ENCODE measurements at places on chromosomes 13 and 19.
A peak's percentile ranks its signal among the peaks of the same experiment; 100 is the strongest.

DNA sequence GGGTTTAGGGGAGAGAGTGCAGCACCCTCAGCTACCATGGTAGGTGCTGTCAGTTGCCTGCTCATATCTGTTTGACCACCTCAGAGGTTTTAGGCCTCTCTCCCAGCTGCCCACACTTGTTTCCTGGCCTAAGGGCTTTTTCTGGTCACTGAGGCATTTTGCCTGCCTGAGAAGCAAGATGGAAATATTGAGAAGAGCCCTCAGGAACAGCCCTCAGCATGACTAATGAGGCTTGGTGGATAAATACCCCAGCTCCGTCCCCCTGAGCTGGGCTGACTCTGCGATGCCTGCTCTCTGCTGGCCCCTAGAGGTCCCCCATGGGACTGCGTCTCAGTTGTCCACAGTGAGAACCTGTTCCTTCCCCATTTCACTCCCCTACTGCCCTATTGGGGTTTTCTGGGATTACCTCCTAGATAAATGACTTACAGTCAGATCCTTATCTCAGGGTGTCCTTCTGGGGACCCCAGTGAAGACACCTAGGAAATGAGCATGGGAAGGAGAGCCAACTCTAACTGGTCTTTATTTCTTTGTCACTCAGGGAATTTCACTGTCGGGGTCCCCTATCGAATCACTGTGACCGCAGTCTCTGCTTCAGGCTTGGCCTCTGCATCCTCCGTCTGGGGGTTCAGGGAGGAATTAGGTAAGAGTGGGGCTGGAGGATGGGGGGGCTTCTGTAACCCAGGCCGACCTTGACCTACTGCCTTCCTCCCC lies 13.3 kb downstream of the PALM3 start:
- H3K36me3 ChIP-seq: peaks cover 67% of the 10 kb centered on the region
- peaks cover 4% of the 10 kb centered on the region for H3K4me1 ChIP-seq
- H3K27ac ChIP-seq: no peak overlapping the region
- peak; percentile 76 for DNase-seq

GRCh38 chr13:77062097-77062496 lies 35.1 kb upstream of the FBXL3 start:
- peaks cover 41% of the 10 kb centered on the region for H3K36me3 ChIP-seq
- no peak overlapping the region for H3K4me3 ChIP-seq
- H3K27me3 ChIP-seq: no peaks in the 10 kb centered on the region

DNA sequence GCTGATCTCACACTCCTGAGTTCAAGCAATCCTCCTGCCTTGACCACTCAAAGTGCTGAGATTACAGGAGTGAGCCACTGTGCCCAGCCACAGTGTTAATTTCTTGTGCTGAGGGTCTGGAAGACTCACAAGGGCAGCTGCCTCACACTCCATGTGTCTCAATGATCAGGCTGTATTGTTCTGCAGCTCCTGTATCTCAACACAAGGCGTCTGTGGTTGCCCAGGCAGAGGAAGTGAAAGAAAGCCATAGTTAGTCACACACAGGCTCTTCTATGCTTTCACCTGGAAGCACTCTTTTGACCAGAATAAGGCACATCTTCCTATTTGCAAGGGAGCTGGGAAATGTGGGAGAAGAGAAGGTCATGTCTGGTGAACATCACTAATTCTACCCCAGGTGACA lies 107.3 kb upstream of the ZNF507 start:
- no peaks in the 10 kb centered on the region for H3K36me3 ChIP-seq
- H3K27ac ChIP-seq: no peak overlapping the region
- H3K4me3 ChIP-seq: no peak overlapping the region
- H3K27me3 ChIP-seq: no peaks in the 10 kb centered on the region
- no peak for DNase-seq

- no peaks in the 10 kb centered on the region for H3K27me3 ChIP-seq
- H3K4me1 ChIP-seq: no peaks in the 10 kb centered on the region
- no peak for DNase-seq
Observed at GRCh38 chr13:22744688-22745452, 435.9 kb upstream of the SGCG start.

DNA sequence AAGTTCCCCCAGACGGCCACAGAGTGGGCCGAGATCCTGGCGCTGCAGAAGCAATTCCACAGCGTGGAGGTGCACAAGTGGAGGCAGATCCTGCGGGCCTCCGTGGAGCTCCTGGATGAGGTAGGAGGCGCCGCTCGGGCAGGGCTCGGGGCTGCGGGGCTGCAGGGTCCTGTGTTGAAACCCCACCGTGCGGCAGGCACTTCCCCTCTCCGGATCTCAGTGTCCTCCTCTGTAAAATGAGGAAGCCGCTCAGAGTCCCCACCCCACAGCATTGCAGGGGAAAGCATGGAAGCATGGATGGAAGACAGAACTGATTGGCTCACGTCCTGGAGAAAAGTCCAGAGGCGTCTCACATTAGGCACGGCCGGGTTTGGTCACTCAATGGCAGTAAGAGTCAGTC lies 6.8 kb upstream of the SCN1B start:
- peaks cover under 1% of the 10 kb centered on the region for H3K4me1 ChIP-seq
- H3K27ac ChIP-seq: no peak overlapping the region
- H3K27me3 ChIP-seq: no peaks in the 10 kb centered on the region
- DNase-seq: no peak

- no peak overlapping the region for H3K4me3 ChIP-seq
- H3K4me1 ChIP-seq: peaks cover 13% of the 10 kb centered on the region
- H3K36me3 ChIP-seq: peaks cover 14% of the 10 kb centered on the region
- H3K27ac ChIP-seq: no peak overlapping the region
- DNase-seq: no peak
- H3K27me3 ChIP-seq: peaks cover 3% of the 10 kb centered on the region
Observed at GRCh38 chr19:49888510-49888824, 8.2 kb downstream of the IL4I1 start.

DNA sequence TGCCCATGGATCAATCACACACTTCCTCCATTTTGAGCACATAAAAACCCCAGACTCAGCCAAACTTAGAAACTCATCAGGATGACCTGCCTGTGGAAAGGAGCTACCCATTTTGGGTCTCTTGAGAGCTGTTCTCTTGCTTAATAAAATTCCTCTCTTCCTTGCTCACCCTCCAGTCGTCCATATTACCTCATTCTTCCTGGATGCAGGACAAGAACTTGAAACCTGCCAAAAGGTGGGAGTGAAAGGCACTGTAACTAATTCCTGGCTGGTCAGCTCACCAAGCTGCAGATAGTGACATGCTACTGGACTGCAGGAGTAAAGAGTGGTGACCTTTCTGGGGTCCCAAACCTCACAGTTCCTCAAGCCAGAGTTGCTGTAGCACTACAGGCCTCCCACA lies 20.2 kb downstream of the LIG4 start:
- H3K36me3 ChIP-seq: no peaks in the 10 kb centered on the region
- no peaks in the 10 kb centered on the region for H3K4me1 ChIP-seq
- H3K27me3 ChIP-seq: peaks cover 12% of the 10 kb centered on the region
- H3K27ac ChIP-seq: no peak overlapping the region
- H3K4me3 ChIP-seq: no peak overlapping the region

DNA sequence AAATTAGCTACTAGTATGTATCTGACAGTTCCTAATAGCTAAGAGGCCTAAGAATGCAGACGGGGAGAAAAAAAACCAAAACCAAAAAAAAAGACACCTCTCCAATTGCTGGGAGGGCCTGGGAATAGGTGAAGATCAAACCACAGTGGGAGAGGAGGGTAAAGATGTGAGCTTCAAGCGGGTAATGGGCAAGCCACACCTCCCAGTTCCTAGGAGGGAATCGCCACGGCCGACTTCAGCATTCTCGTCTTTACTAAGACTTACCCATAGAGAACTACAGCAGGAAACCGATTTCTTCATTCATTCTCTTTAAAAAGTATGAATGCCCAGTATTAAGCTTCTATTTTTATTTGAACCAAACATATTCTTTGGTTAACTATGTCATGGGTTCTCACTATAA lies 5.6 kb upstream of the EEF1AKMT1 start:
- H3K4me3 ChIP-seq: no peak overlapping the region
- no peak for DNase-seq
- no peak overlapping the region for H3K27ac ChIP-seq
- peaks cover 29% of the 10 kb centered on the region for H3K36me3 ChIP-seq
- peaks cover 28% of the 10 kb centered on the region for H3K4me1 ChIP-seq

- no peak for DNase-seq
- H3K27me3 ChIP-seq: no peaks in the 10 kb centered on the region
- no peak overlapping the region for H3K4me3 ChIP-seq
- no peak overlapping the region for H3K27ac ChIP-seq
- no peaks in the 10 kb centered on the region for H3K4me1 ChIP-seq
Observed at GRCh38 chr13:83503424-83503823, 378.9 kb downstream of the SLITRK1 start.

- peaks cover 33% of the 10 kb centered on the region for H3K4me1 ChIP-seq
- H3K4me3 ChIP-seq: no peak overlapping the region
- peak; percentile 40 for DNase-seq
- H3K27ac ChIP-seq: peak overlapping the region; percentile 2
- H3K36me3 ChIP-seq: peaks cover 9% of the 10 kb centered on the region
Observed at GRCh38 chr13:29758531-29759114, 91.8 kb downstream of the UBL3 start.

DNA sequence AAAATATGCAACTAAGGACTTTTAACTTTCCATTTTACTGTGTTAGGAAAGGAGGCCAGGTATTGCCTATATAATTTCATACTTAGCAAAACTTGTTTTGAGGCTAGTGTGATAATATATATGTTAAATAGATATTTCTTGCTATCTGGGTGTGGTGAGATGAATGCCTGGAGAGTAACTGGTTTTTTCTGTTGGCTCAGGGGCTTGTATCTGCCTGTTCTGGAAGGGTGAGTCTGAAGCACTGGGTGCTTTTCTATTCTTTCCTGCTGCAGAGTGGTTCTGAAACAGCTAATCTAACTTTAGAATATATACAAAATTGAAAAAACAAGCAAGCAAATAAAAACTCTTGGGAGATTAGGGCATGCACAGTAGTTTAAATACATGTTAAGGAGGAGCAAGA lies 64.6 kb upstream of the MYCBP2 start:
- H3K27me3 ChIP-seq: no peaks in the 10 kb centered on the region
- no peaks in the 10 kb centered on the region for H3K36me3 ChIP-seq
- H3K27ac ChIP-seq: no peak overlapping the region
- no peak for DNase-seq

DNA sequence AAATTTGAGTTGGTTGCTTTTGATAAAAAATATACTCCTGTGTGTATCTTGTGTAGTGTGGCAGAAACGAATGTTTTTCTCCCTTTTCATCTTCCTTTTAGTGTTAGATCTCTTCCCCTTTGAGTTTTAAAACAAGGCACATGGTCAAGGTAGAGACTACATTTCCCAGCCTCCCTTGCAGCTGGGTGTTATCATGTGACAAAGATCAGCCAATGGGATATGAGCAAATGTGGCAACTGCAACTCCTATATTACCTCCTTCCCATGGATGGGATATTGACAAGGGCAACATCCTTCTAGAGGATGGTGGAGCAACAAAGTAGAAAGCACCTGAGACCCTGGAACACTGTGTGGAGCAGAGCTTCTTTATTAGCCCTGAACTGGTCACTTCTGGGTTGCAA lies 42.4 kb downstream of the ADGRE3 start:
- no peak overlapping the region for H3K27ac ChIP-seq
- H3K27me3 ChIP-seq: no peaks in the 10 kb centered on the region
- no peak for DNase-seq
- H3K4me1 ChIP-seq: no peaks in the 10 kb centered on the region

- no peak overlapping the region for H3K27ac ChIP-seq
- H3K4me1 ChIP-seq: peaks cover 8% of the 10 kb centered on the region
Observed at GRCh38 chr19:48708471-48708870, 11.1 kb downstream of the MAMSTR start.

DNA sequence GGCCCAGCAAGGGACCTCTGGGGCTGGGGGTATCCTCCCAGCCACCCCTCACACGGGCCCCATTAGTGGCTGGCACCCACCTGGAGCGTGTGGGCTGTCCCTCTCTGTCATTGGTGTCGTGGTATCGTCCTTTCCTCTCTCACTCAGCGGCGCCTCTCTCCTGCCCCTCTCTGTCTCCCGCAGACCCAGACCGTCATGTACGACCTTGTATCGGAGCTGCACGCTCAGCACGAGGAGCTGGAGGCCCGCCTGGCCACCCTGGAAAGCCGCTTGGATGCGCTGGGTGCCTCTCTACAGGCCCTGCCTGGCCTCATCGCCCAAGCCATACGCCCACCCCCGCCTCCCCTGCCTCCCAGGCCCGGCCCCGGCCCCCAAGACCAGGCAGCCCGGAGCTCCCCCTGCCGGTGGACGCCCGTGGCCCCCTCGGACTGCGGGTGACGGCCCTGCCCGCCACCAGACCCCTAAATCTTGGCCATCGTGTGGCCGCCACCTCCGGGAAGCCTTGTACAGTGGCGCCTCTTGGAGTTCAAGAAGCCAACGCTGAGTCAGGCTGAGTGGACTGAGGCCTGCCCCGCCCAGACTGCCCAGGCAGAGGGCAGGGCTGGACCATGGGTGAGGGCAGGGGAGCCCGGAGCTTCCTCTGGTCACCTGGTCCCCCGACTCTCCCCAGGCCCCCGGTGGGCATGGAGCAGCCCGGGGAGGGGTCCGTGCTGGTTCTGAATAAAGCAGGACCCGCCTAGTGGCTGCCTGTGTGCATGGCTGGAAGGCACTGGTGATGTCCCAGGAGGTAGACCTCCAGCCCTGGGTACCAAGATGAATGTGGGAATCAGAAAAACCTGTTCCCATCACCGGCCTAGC lies 9.8 kb upstream of the ARRDC2 start:
- no peak overlapping the region for H3K27ac ChIP-seq
- peaks cover 7% of the 10 kb centered on the region for H3K36me3 ChIP-seq
- peaks cover 2% of the 10 kb centered on the region for H3K27me3 ChIP-seq
- no peak overlapping the region for H3K4me3 ChIP-seq
- no peak for DNase-seq
- peaks cover 36% of the 10 kb centered on the region for H3K4me1 ChIP-seq

DNA sequence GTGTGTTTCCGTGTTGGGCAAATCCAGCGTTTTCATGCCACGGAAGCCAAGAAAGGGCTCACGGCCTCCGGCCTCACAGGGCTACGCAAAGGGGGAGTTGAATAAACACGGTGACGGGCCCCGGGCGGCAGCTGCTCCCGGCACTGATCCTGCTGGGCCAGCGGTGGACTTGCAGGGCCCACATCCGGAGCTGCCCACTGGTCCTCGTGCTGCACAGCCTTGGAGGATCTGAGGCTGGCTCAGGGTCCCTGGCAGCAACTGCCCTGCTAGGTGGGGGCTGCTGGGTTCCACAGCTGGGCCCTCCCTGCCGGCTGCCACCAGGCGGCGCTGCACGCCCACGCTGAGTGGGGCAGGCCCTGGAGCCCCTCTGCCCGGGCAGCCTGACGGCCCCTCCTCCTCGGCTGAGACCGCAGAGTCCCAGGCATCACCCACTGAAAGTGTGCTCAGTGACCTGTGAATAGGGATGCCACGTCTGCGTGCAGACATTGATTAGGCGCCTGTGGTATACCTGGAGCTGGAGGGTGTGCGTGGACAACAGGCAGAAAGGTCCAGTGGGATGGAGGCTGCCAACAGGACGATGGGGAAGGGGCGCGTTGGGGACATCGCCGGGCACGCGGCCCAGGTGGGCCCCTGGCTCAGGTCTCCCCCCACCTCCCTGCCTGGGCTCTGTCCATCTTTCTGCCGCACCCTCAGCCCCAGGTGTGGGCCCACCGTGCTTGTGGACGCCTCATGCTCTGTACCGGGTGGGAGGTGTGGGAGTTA lies 5.3 kb upstream of the HCN2 start:
- peaks cover 8% of the 10 kb centered on the region for H3K4me1 ChIP-seq
- peak; percentile 61 for DNase-seq
- H3K27ac ChIP-seq: no peak overlapping the region
- peaks cover 8% of the 10 kb centered on the region for H3K27me3 ChIP-seq
- H3K4me3 ChIP-seq: no peak overlapping the region
- H3K36me3 ChIP-seq: peaks cover 3% of the 10 kb centered on the region

- peaks cover 2% of the 10 kb centered on the region for H3K27me3 ChIP-seq
- H3K27ac ChIP-seq: no peak overlapping the region
- peaks cover 2% of the 10 kb centered on the region for H3K36me3 ChIP-seq
- H3K4me1 ChIP-seq: peaks cover 5% of the 10 kb centered on the region
- no peak for DNase-seq
Observed at GRCh38 chr13:77868717-77869116, 49.9 kb downstream of the EDNRB start.
